ENCODE measurements at places on chromosomes 7 and 10. TPM values are rescaled to one million over a fixed set of nuclear protein-coding genes. Genes with fewer than 3 reads are reported as not detected.

POM121L12 gene
- not detected for total RNA-seq

AQP1 gene
- 870 TPM for total RNA-seq

SH2D4B gene
- total RNA-seq: 1.0 TPM

NRP1 gene
- 136 TPM for total RNA-seq

MAPK8 gene
- 46.5 TPM for total RNA-seq

AGFG2 gene
- 18.6 TPM for total RNA-seq

CYP26A1 gene
- not detected for total RNA-seq

MYPN gene
- total RNA-seq: not detected

MSMB gene
- total RNA-seq: not detected

KIAA1217 gene
- 18.4 TPM for total RNA-seq

NANOS1 gene
- total RNA-seq: 1.5 TPM

SLC16A12 gene
- 4.4 TPM for total RNA-seq

Measured in upper lobe of left lung (tissue), 6 donors.